Activated CD4-positive, CD25-positive, alpha-beta regulatory T cell treated with anti-CD3 and anti-CD28 coated beads, Interleukin-2, amount 50 U/mL, for 72 hours (primary cell): ENCODE measurements at places on chromosomes 12 and 14.
A peak's percentile ranks its signal among the peaks of the same experiment; 100 is the strongest.

DNA sequence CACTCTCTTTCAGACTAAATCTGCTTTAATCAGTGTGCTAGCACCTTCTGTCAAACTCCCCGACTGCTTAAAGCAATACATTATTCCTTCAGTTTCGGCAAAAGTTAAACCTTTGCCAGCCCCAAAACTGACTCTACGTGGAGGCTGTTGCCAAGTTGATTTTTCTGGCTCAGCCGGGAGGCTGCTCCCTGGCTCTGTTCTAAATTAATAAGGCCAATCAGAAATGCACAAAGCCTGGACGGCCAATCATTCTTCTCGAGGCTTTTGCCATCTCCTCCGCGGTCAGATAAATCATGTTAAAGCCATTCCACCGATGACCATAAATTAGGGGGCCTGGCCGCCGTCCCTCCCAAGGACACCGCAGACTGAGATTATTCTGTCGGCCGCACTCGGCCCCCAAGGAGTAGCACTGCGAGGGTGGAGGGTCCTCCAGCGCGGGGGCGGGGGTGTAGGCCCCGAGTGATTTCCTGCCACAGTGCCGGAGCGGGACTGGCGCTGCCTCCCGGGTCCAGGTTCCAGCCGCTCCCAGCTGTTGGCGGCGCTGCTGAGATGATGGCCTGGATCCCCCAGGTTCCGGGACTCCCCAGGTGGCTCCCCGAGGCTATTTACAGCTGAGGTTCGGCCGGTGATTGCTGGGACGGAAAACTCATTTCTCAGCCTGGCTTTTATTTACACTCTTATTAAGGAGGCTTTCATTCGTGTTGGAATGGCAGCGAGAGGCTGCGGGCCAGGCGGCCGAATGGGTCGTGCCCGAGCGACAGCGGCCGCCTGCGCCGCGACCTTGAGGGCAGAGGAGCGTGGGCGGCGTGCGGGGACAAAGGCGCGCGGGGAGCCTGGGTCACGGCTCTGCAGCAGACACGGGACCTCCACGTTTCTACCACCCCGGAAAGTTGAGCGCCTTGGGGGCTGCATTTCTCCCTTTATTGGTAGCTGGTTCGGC lies 165.1 kb downstream of the MON2 start:
- DNase-seq = no peak

DNA sequence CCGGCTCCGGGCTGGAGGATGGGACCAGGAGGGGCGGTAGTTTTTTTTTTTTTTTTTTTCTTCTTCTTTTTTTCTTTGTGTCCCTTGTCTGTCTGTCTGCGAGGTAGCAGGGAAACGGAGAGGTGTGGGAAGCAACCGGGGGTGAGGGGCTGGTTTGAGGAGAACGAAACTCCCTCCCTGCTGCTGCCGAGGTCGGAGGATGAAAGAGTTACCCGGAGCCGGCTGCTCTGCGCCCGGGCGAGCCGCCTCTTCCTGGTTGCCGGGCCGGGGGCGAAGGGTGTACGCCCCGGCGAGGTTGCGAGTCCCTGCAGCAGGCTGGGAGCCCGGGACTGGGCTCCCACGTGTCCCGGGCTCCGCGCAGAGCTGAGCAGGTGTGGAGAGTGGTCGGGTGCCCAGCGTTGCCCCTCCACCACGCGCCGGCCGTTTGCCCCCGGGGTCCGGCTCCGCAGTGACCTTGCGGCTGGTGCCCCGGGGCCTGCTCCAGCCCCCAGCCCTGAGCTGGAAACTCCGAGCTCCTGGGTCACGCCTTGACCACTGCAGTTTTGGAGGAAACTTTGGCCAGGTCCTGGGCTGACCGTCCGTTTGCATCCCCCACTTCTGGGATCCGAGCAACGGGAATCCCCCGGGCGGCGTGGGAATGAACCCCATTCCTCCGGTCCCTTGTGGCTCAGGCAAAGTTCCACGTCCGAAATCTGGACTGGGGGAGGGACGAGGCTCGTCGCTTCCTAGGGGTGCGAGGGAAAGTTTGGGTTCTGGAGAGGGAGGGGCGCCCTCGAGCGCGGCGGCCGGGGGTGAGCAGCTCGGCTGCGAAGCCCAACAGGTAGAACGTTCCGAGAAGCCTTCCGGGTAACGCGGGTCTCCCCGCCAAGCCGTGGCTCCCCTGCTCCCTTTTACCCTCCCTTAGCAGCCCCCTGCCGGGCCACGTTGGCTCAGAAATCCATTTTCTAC lies 1.3 kb downstream of the CHST11 start:
- DNase-seq = peak; percentile 57

- no peak for DNase-seq
Measured at GRCh38 chr12:55932551-55932910, 1.6 kb downstream of the DGKA start.

DNA sequence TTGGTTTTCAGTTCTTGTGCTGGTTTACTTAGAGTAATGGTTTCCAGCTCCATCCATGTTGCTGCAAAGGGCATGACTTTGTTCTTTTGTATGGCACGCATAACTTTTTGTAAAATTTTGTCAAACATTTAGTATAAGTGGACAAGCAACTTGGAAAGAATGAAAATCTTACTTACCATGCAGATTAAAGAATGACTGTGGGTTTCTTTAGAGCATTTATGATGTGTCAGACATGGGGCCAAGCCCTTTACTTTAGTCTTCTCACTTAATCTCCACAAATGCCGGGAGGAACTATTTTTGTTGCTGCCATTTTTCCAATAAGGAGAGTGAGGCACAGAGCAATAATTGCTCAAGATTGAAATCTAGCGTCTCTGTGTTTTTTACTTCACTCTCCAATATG lies 652.5 kb upstream of the TBX3 start:
- no peak for DNase-seq

- DNase-seq = no peak
Measured at GRCh38 chr12:113161415-113162016, 12.0 kb downstream of the CFAP73 start.

DNA sequence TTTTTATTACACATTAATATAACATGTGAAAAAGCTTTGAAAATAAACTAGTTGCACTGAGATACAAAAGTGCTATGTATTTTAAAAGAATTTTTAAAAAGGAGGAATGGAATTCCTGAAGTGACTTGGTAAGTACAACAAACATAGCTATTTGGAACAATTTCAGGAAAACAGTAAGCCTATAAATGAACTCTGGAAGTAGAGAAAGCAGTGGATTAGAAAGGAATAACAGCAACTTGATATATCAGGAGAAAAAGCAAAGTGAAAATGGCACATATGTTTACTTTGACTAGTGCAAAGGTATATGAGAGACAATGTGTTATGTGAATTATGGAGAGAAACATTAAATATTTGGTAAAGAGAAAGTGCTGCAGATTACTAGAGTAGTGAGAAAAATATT lies 811.7 kb downstream of the C12orf50 start:
- DNase-seq = no peak

GRCh38 chr14:54769951-54770863 lies 132.4 kb downstream of the GCH1 start:
- DNase-seq = no peak

- no peak for DNase-seq
Measured at GRCh38 chr14:61671082-61671481, 24.2 kb upstream of the HIF1A start.

DNA sequence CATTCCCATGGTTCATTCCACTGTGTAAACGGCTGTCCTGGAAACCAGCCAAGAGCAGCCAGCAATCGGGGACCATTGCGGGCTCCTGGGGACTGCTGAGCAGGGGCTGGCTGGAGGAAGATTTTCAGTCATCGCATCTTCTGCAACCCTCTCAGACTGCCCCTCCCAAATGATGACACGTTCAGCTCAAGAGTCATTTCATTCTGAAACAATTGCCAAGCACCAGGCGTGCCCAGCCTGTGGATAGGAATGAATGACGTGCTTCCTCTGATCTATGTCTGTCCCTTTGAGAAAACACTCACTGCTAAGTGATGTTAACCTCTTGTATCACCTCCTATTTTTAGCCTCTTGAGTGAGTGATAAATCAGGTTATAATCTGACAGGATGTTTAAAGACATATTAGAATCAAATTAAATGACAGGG lies 62.0 kb downstream of the NDUFA12 start:
- peak; percentile 39 for DNase-seq

GRCh38 chr14:75543786-75544185 lies 21.5 kb downstream of the BATF start:
- DNase-seq = peak; percentile 28

DNA sequence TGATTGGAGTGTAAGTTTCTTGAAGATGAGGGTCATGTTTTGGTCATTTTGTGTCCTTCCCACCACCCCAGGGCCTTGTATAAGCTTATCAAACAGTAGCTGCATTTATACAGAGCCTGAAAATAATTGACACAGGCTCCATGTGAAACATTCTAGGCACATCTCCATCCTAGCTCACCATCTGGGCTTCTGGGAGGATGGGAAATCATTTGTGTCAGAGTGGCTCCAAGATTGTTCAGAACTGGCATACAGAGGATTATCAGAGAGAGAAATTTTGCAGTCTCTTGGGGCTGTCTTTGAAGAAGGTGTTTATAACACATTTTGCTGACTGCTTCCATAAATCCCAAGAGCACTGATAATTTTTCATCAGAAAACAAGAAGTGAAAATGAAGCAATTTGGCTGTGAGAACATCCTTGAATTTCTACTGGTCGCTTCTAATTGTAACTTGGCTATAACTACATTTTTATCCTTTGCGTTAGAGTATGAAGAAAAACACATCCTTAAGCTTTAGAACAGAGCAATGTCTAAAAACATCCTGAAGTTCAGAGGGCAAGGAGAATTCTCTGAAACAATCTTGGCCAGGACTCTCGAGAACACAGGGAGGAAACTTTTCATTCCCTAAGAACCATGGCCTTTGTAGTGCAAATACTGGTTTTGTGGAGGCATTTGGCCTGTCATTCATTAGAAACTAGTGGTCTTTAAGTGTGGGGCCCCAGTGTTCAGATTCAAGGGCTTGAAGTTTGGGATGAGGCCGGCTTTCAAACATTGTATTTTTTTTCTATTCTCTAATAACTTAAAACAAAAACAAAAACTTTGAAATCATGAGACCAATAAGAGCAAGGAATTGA lies 151.1 kb downstream of the DACT1 start:
- no peak for DNase-seq

DNA sequence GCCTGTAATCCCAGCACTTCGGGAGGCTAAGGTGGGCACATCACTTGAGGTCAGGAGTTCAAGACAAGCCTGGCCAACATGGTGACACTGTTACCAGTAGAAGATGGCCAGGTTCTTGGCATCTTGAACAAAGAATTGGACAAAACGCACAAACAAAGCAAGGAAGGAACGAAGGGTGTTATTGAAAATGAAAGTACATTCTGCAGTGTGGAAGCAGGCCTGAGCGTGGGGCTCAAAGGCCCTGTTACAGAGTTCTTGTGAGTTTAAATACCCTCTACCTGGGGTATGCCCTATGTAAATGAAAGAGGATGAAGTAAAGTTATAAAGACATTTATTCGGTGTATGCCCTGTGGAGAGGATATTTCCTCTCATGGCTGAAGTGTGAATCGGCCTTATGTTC lies 20.8 kb upstream of the CDK17 start:
- no peak for DNase-seq

DNA sequence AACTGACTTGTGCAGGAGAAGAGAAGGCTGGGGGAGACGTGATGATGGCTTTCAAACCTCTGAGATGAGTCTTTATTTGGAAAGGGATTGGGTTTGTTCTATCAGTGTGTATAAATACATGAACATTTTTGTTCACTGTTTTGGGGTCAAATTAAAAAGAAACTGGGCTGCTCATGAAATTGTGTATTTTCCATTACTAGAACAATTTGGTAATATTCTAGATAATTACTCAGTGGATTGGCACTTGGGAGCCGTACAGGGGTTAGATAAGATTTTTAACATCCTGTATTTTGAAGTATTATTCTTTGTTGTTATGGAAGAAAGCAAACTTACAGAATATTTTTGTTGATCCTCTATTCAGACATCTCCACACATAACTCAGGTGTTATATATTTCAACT lies 340.6 kb downstream of the PRKD1 start:
- no peak for DNase-seq

GRCh38 chr12:10750385-10750727 lies 27.2 kb upstream of the YBX3 start:
- no peak for DNase-seq

- no peak for DNase-seq
Measured at GRCh38 chr14:51304941-51305340, 64.9 kb downstream of the TMX1 start.

- DNase-seq = no peak
Measured at GRCh38 chr12:127398016-127398710, 868.8 kb upstream of the TMEM132C start.

GRCh38 chr12:121467638-121468498 lies 68.0 kb downstream of the RNF34 start:
- no peak for DNase-seq

GRCh38 chr12:104454997-104455396 lies 1.8 kb upstream of the CHST11 start:
- DNase-seq = no peak

GRCh38 chr12:3418609-3419390 lies 72.2 kb upstream of the PRMT8 start:
- no peak for DNase-seq

DNA sequence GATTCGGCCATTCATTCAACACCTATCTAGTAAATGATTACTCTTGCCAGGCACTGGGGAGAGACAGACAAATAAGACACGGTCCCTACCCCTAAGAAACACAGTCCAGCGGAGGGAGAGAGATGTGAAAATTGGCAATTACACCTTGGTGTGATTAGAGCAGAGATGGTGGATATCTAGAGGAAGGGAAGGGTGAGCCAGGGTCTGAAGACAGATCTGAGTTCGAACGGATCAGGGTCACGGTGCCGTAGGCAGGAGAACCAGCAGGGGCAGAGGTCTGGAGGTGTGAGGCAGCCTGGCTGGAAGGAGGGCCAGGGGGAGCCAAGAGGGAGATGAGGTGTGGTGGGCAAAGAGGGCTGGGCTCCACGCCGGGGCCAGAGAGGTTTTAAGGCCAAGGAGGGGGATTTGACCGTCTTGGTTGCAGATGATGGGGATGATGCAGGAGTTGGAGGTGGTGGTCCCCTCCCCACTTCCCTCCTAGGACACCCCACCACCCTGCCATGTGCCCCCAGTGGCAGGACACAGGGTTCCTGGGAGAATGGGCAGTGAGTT lies 27.1 kb downstream of the FAM222A start:
- no peak for DNase-seq

- DNase-seq = no peak
Measured at GRCh38 chr14:89028462-89029134, 204.1 kb downstream of the TTC8 start.

- DNase-seq = no peak
Measured at GRCh38 chr12:110537605-110538409, 35.7 kb downstream of the RAD9B start.

DNA sequence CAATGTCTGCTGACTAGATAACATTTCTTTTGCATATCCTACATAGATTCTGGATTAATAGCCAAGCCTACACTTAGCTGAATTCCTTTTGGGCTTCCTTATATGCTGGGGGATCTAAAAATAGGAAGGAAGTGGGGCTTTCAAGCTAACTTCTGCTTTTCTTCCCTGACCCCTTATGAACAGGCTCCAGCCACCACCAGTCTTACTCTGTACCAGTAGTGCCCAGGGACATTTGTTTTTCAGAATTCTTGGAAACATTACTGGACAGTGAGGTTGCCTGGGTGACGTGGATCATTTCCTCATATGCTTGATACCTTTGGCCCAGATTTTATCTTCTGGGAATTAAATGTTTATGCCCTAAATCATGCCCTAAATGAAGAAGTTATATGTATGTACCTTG lies 55.9 kb upstream of the SRRM4 start:
- no peak for DNase-seq
